ENCODE measurements at places on chromosomes 2 and 18.
A peak's percentile ranks its signal among the peaks of the same experiment; 100 is the strongest.

- no peak for DNase-seq
Measured at GRCh38 chr2:220437938-220438337, 810.5 kb downstream of the SLC4A3 start.

- no peak for DNase-seq
Measured at GRCh38 chr2:65404988-65405697, 27.3 kb downstream of the SPRED2 start.

- no peak for DNase-seq
Measured at GRCh38 chr2:15260196-15260595, 300.9 kb downstream of the NBAS start.

- no peak for DNase-seq
Measured at GRCh38 chr2:63242747-63243146, 192.1 kb downstream of the OTX1 start.

DNA sequence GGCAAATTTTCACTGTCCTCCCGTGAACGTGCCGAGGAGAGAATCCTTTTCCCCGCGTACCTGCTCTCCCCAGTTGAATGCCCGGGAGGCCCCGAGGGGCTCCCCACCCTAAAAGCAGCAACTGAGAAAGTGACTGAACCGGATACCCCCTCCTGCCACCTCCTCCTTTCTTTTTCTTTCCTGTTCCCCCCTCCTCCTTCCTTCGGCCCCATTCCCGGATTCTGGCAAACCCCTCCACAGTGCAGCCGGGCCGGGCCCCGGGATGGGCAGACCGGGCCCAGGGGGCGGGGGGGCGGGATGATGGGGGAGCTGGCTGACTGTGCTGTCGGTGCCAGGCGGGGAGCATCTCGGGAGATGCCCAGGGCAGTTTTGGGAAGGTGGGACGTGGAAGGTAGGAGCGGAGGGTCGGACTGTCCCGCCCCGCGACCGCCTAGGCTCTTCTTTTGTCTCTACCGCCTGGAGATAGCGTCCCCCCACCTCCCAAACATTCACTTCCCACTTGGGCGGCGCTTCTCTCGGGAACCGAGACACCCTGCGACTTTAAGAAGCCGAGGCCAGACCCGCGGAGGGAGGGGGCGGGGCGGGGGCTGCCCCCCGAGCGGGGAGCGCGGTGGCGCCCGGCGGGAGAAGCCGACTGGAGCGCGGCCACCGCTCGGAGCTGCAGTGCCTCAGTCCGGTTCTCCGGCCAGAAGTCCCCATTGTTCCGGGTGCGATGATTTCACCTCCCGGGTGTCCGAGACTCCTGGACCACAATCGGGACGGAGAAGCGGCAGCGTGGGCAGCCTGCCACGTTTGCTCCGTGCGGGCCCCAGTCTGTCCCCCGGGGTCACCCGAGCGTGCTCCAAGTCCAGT lies 8.2 kb downstream of the DLX2 start:
- peak; percentile 75 for DNase-seq

GRCh38 chr2:231996797-231997540 lies 35.5 kb downstream of the DIS3L2 start:
- DNase-seq = no peak

DNA sequence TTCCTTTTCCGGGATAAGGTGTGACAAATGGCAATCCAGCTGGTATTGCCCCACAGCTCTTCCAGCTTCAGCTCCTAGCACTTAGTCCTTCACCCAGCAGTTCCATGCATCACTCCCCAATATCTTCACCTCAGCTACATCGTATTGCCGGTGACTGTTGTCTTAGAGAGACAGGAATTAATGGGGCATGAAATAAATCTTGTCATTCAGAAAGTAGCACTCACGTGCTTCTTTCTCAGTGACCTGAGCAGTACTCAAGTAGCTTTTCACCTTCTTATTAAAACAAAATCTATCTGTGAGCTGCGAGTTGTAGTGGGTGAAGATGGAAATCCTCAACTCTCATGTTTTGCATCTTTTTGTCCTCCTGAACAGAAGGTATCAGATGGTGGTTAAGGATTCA lies 72.8 kb downstream of the PTH2R start:
- no peak for DNase-seq

- no peak for DNase-seq
Measured at GRCh38 chr2:19496646-19497045, 138.2 kb upstream of the OSR1 start.

All from PC-9 (cell line).